ENCODE measurements at places on chromosomes 2 and 18.

GRCh38 chr2:13040043-13040442, 323.3 kb downstream of the TRIB2 start:
- no peak for DNase-seq

DNA sequence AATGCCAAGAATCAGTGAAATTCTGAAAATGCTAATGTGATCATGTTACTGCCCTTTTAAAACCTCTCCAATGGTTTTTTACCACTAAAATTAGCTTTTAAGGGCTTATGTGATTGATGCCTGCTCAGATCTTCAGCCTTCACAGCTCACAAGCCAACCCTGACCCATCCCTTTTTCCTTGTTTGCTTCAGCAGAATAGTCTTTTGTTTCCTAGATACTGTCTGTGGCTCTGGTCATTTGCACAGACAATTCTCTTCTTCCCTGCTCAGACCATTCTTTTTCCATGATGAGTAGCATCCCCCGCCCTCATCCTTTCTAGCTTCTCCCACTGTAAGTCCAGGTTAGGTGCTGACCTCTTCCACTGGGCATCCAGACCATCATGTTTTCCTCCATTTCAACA, 164.9 kb upstream of the NT5C1B start:
- no peak for DNase-seq

DNA sequence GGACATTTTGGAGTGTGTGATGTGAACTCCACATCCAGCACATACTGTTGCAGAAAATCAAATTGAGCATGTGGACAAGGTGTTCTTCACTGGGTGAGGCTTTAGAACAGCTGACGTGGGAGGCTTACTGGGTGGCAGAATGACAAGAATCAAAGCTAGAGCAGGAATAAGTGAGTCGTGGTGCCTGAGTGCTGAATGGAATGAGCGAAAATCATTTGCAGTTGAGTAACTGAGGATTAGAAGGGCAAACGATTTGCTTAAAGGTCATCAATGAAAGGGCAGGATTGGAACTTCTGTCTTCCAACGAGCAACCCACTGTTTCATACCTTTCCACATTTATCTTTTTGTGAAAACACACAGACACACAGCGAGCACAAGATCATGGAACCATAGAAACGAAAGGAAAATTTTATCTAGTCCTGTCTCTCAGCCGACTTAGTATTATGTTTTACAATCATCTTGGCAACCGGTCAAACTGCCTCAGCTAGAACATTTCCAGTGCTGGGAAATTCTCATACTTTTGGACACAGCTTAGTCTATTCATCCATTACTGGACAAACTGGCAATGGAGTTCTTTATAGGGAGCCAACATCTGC, 7.2 kb upstream of the DAW1 start:
- DNase-seq, result no peak

DNA sequence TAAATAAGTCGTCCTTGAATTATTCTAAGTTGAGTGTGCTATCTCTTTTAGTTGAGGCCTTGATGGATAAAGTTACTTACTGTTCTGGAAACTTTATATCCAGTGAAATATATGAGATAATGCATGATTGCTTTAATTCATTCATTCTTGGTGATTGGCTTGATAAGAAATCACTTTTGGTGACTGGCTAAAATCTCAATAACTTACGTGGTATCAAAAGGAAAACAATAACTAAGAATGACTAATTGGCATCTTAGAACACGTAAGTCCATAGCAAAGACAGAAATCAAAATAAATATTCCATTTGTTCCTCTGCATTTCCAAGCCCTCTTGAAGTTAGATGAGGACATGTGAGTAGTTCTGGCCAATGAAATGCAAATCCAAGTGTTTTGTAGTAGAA, 251.6 kb downstream of the NUP35 start:
- no peak for DNase-seq

- no peak for DNase-seq
Measured at GRCh38 chr2:147679955-147680531, 164.8 kb upstream of the ACVR2A start.

DNA sequence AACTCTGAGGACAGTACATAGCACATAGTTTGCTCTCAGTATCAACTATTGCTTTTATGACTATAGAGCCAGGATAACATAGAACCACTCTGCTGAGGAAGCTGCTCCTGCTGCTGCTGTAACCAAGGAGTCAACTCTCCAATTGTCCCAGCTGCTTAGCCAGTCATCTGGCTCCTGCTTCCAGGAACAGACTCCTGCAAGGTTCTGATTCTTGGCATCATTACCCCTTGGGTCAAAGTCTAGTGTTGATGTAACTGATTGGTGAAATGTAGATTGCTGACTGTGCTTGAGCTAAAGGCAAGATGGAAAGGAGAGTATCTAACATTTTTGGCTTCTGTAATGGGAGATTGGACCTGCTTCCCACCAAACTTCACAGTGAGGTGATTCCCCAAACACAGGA, 261.9 kb upstream of the FSHR start:
- DNase-seq, result no peak

- peak; percentile 28 for DNase-seq
Measured at GRCh38 chr2:49248506-49248905, 94.2 kb upstream of the FSHR start.

- no peak for DNase-seq
Measured at GRCh38 chr2:189681903-189682302, 7.4 kb downstream of the ANKAR start.

GRCh38 chr2:49021271-49021670, 133.0 kb downstream of the FSHR start:
- no peak for DNase-seq

GRCh38 chr2:27683390-27684071, 19.8 kb downstream of the SLC4A1AP start:
- DNase-seq, result peak; percentile 15

DNA sequence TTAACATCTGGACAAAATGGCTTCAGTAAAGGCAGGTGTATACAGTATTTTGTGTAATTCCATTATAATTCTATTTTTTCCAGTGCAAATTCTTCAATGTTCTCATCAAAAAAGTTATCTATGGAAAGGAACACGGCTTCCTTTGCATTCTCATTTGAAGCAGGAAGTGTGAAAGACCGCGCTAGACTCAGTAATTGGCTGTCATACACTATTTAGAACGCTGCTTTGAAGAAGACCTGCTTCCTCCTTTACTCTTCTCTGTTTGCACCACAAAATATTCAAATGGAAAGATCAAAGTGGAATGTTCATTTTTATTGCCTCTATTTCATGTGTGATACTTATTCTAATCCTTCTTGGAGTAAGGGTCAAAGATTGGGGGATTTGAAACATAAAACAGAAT, 883.7 kb downstream of the TSN start:
- DNase-seq, result no peak

DNA sequence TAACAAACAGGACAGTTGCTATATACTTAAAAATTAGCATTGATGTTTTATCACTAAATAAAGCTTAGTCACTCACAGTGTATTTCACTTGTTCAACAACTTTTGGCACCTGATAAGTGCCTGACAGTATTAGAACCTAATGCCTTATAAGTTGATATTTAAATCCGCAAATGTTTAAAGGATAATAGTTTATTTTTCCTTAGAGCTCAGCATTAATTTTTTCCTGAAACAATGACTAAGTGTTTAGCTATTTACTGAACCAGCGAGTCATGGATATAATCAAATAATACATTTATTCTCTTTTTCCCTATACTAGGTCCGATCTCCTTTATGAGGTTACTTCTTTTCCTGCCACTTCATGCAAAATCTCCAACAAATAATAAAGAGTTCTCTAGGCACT, 146.0 kb upstream of the PGAP1 start:
- no peak for DNase-seq

DNA sequence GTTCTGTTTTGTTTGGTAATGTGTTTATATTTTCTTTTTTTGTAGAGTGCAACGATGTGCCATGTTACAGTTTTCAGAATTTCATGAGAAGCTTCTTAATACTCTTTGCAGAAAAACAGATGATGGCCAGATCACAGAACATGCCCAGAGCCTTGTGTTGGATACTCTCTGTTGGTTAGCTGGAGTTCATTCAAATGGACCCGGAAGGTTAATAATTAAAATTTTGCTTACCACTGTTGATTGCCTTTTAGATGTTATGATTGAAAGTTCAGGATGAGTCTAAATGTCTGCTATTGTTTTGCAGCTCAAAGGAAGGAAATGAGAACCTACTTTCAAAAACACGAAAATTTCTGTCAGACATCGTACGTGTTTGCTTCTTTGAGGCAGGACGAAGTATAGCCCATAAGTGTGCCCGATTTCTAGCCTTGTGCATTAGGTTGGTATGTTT, 85.2 kb downstream of the BIRC6 start:
- no peak for DNase-seq

DNA sequence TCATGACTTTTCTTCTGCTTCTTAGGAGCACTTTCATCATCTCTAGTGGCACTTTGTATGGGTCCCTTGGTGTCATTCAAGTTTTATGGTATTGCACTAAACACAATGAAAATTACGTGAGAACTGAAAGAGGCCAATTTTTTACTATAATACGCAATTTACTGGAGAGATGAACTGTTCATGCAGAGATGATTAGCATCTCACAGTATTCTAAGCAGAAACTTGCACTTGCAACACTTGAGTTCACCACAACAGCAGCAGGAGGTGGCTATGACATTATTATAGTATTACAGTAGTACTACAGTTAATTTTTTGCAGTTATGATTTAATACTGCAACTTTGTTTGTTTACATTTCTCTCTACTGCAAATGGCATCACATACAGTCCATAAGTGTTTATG, 793.1 kb upstream of the CRIM1 start:
- DNase-seq, result no peak

DNA sequence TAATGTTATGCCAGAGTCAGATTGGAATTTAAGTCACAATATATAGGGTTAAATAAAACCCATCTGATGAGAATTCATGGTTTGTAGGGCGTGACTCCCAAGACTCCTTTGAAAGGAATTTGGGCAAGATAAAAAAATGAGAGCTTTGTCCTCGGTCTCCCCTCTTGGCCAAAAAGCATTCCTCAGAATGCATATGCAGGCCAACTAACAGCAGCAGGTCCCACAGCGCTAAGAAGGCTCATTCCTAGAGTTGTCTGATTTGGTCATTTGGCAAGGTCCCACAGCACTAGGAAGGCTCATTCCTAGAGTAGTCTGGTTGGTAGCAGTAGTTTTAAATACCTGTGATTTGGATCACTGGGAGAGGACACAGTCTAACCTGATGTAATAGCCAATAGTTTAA, 106.3 kb upstream of the B3GNT2 start:
- DNase-seq, result no peak

DNA sequence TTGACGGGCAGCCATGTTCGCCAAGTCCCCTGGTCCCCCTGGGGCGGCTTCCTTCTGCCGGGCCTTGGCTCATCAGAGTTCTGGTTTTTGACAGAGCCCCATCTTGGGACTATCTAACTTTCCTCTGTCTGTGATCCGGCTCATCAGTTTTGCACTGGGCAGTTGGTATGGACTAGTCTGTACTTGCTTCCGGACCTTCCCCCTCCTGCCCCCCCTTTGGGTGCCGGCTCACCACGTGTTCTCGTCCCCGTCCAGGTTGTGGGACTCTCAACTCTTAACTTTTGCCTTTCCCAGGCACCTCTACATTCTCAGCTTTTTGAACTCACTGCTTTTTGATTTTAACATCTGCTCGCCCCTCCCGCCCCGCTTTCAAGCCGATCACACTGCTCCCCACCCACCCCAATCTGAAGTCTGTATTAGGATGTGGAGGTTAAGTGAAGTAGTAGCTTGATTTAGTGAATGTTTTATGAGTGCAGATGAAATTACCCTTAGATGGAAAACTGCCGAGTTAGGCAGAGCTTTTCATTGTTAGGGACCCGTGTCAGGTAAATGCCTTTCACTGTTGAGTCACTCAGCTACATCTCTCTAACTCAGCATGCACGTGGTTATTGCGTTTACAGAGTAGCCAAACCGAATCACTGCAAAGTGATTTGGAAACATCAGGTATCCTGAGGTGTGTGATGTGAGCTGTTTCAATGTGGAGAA, 874 bp downstream of the WDR43 start:
- DNase-seq, result no peak

DNA sequence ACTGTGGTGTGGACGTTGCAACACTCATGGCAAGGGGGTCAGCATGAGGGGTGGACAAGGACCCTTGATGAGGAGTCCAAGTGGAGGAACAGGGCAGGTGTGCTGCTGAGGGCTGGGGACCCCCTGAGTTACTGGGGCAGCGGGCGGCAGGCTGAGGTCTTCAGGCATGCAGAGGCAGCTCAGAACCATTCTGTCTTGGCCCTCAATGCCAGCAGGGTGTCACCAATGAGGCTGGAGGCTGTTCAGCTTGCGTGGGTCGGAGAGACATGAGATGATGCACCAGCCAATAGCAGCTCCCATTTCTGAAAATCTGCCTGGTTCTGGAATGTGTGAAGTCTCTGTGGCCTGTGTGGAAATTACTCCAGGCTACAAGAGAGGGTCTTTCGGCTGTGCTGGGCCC, 105.4 kb downstream of the INHBB start:
- no peak for DNase-seq

- DNase-seq, result no peak
Measured at GRCh38 chr2:226585130-226585561, 214.5 kb downstream of the IRS1 start.

GRCh38 chr2:97931858-97932225, 63.9 kb downstream of the TMEM131 start:
- DNase-seq, result no peak

- no peak for DNase-seq
Measured at GRCh38 chr2:127463155-127463991, 45.1 kb downstream of the PROC start.

GRCh38 chr18:61697306-61697909, 195.4 kb downstream of the RNF152 start:
- DNase-seq, result no peak

- DNase-seq, result no peak
Measured at GRCh38 chr2:232210306-232210705, 168.2 kb upstream of the ALPP start.

DNA sequence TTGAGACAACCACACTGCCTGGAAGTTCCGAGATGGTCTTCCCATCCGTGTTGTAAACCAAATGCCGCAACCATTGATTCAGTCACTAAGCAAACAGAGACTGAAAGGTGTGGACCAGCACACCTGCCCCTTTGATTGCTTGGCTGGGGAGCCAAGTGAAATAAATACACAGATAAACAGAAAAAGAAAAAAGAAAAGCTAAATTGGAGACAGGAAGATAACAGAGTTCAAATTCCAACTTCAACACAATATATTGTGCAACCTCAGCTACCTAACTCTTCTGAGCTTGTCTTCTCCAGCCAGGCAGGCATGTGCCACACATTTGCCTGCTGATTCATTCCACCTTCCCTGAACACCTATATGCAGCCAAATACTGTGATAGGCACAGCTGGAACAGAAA, 110.9 kb downstream of the PID1 start:
- DNase-seq, result no peak

- DNase-seq, result no peak
Measured at GRCh38 chr2:205020673-205021072, 475.4 kb downstream of the PARD3B start.

GRCh38 chr2:181054843-181055242, 74.4 kb downstream of the UBE2E3 start:
- no peak for DNase-seq

GRCh38 chr2:41445865-41446264, 602.0 kb upstream of the PKDCC start:
- DNase-seq, result no peak

DNA sequence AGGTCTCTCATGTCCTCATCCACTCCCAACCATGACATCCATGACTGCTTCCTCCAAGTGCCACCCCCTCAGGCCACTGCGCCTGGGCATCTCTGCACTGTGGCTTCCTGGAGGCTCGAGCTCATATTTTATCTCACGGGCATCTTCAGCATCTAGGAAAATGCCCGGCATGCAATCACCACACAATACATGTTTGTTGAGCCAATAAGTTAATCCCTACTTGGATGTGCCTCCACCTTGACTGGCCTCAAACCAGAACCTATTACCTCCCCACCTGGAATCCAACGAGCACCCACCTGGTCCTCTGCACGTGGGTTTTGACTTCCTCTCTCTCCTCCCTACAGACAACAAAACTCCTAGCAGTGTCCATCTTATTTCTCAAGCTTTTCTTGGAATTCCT, 198.9 kb upstream of the REV1 start:
- no peak for DNase-seq

All from GOT3 (cell line).